8988T (cell line): ENCODE measurements at places on chromosomes 6 and 20.
A peak's percentile ranks its signal among the peaks of the same experiment; 100 is the strongest.

- no peak for DNase-seq
Observed at GRCh38 chr20:49505518-49505917, 23.1 kb upstream of the KCNB1 start.

DNA sequence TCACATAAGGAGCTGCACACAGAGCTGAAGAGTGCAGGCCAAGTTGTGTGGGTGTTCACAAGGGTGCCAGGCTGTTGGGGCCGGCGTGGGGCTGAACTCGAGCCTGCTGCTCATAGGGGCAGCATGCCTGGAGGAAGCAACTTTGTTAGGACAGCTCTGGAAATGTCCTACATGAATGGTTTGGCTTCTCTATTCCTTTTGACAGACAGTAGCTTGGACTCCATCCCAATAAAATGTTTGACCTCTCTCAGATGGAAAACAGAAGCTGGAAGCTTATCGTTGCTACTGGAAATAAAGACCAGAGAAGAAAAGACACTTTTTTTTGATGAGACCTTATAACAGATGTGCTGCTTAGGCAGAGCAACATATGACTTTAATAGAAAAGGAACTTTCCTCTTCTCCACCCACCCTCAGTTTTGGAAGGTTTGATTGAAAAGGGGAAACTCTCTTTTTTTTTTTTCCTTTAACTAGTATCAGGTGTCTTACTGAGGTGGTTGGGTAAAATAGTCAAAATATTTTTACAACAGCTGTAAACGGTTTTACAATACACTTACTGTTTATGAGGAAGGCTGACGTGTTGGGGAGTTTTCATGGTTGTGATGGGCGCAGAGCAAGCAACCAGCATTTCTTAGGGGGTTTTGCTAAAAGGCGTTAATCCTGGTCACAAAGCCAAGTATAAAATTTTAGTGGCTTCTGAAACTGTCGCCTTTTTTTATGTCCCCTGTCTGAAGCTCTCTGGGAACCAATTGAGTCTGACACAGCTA is 80.7 kb upstream of the EEF1E1 start:
- no peak for DNase-seq

GRCh38 chr6:121354764-121355163 is 20.5 kb upstream of the TBC1D32 start:
- DNase-seq, result no peak

GRCh38 chr20:64083378-64083803 is 807 bp downstream of the LKAAEAR1 start:
- peak; percentile 86 for DNase-seq

- DNase-seq, result no peak
Observed at GRCh38 chr6:158522616-158523015, 37.3 kb upstream of the TMEM181 start.

GRCh38 chr6:52407467-52407866 is 12.7 kb upstream of the EFHC1 start:
- DNase-seq, result no peak

DNA sequence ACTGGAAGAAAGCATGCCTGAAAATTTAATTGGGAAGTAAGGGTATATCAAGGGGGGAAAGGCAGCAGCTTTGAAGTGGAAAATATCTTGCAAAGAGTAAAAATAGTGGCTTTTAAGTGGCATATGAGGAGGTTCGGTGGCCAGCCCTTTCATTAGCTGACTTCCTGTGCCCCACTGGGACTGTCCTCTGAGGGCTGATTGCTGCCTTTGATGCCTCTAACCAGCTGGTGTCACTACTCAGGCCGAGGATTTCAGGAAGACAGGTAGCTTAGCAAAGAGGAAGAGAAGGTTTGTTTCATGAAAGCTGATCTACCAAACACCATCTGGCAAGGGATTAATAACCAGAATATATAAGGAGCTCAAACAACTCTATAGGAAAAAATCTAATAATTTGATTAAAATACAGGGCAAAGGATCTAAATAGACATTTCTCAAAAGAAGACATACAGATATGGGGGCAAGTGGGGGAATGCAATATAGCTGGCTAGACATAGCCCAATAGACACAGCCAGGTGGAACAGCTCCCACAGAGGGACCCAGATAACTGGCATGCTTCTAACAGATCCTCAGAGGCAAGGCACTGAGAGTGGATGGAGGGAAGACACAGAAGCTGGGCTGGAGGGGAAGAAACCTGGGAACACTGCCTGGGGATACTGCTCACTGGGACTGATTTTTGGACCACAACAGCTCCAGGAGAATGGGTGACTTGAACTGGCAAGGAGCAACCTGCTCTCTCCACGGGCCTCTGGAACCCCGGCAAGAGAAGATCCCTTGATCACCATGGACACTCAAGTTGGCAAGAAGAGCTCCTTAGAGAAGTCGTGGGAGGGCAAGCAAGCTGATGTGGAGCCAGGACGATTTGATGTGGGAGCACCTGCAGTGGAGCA is 33.2 kb downstream of the CCN2 start:
- DNase-seq, result no peak

GRCh38 chr6:121503589-121503991 is 68.1 kb downstream of the GJA1 start:
- no peak for DNase-seq

DNA sequence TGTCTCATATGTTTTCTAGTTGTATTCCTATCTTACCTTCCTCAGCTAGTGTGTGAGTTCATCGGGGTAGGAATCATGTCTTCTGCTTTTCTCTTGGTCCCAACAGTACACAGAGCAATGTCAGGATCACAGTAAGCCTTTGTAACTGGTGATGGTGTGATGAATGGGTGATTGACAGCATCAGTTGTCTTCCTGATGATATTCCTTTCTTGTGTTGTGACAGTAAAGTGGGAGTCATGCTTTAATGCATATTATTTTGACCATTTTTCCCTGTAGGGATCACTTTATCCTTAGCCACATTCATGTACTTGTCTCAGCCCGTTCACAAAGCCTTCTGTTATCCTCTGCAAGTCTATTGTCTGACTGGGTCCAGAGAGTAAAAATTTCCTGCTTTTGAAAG is 501.7 kb downstream of the UTRN start:
- DNase-seq, result no peak

DNA sequence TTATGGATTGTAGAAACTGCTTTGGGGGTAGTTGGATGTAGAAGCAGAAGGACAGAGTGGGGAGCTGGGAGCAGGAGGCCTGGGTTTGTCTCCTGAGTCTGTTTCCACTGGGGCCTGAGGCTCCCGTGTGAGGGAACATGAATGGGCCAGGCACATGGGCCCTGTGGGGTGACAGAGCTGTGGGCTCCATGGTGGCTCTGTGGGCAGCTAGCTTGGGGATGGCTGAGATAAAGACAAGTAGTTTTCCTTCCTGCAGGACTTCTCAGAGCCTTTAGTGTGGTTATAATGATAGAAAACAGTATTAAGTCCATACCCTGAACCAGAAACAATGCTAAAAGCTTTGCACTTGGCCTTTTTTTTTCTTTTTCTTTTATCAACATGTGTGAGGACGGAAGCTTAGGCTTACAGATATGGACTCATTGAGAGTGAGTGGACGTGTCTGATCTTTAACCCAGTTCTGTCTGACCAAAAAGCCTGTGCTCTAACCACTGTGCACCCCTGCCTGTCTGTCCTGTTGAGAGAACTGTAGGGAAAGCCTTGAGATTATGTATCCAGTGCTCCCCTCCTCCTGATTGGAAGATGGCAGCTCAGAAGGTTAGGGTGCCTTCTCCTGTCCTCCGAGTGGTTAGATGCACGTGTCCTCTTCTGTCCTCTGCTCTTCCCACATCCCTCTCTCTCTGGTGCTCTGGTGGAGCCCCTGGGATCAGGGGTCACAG is 98.3 kb downstream of the CDH26 start:
- DNase-seq, result no peak
